ENCODE measurements at places on chromosomes 16 and 17.

GRCh38 chr17:33363475-33363874 is 70.4 kb upstream of the ASIC2 start:
- no peak for DNase-seq

DNA sequence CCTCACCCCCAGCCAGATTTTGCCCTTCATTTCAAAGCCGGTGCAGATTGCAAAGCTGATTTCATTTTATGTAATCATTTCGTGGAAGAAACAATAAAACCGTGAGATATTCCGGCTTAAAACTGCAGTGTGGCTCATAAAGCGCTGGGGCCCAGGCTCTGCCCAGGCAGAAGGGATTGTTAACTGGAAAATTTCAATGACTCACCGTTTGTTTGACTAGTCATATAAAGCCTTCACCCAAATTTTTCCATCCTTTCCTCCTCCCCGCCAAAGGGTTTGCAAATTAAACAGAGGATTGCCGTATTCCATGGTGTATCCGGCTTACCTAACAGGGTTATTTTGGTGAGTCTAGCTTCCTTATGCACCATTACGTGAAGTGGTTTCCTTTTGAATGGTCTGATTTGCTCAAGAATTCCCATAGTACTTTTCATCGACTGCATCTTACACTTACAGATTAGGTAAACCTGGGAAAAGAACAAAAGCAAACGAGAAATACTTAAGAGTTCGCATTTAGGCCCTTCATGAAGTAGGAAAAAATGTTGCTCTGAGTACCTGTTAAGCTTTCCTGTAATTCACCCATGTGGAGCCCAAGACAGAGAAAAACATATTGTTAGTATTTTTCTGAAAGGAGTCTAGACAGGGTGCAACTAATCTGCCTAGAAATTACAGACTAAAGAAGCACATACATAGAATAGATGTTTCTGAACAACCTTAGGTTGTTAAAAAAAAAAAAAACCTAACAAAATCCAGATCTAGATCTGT is 949 bp upstream of the GSPT1 start:
- DNase-seq = no peak

GRCh38 chr17:64173646-64174045 is 43.7 kb upstream of the ERN1 start:
- DNase-seq = no peak

DNA sequence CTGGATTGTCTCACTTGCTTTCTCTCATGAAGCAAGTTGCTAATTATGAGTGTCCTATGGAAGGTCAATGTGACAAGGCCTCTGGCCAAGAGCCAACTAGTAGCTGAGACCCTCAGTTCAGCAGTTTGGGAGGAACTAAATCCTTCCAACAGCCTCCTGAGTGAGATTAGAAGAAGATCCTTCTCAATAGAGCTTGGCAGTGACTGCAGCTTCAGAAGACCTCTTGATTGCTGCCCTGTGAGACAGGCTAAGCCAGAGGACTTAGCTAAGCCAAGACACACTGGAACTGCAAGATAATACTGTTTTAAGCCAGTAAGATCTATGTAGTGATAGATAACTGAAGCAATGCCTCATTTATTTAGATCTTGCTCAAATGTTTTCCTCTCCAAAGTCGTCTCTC is 34.3 kb downstream of the PCTP start:
- DNase-seq = no peak

- DNase-seq = peak; percentile 29
Measured at GRCh38 chr16:47779201-47780016, 318.3 kb downstream of the PHKB start.

GRCh38 chr17:81428121-81428515 is 32.9 kb downstream of the BAHCC1 start:
- DNase-seq = peak; percentile 28
